GOT3 (cell line): ENCODE measurements at places on chromosomes 3 and 15.

GRCh38 chr15:66452971-66453580, 44.5 kb downstream of the SNAPC5 start:
- no peak for DNase-seq

- DNase-seq, result no peak
Measured at GRCh38 chr3:8385848-8386620, 115.6 kb upstream of the LMCD1 start.

- DNase-seq, result no peak
Measured at GRCh38 chr15:77819851-77820728, 187.4 kb upstream of the LINGO1 start.

DNA sequence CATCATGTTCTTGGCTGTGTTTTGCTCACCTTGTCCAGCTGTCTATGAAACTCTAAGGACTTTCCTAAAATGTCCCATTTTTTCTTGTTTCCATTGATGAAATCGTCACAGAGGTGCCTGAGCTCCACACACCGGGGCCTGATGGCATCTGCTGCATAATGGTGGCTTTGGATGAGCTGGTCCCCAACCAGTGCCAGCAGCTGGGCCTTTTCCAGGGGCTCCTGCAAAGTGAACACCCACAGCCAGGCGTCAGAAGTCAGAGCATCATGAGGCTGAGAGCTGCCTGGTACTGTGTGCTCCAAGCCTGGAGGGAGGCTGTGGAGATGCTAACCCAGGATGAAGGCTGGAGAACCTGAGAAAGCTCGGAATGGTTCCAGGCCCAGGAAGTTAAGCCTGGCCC, 46.9 kb downstream of the B3GNT5 start:
- no peak for DNase-seq
